Body of pancreas (tissue), 4 donors: ENCODE measurements at places on chromosomes 13 and 19.
A peak's percentile ranks its signal among the peaks of the same experiment; 100 is the strongest.

DNA sequence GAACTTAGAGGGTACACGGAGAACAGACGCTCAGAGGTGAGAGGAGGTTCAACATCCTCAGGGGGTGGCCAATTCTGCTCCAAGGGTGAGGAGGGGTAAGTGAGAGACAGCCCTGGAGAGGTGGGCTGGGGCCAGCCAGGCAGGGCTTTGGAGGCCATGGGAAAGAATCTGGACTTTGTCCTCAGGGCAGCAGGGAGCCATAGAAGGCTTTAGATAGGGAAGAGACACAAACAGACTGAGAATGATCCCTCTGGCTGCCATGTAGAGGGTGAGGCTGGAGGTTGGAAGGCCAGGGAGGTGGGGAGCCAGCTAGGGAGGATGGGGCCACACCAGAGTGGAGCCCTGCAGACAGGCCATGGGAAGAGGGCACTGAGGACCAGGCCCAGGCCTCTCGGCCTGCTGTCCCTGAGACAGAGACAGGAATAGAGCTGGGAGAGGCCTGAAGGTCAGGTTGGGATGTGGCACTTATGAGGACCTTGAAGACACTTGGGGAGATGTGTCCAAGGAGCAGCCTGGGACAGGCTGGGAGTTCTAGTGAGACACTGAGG lies 29.2 kb upstream of the CCNP start:
- no peak for DNase-seq

DNA sequence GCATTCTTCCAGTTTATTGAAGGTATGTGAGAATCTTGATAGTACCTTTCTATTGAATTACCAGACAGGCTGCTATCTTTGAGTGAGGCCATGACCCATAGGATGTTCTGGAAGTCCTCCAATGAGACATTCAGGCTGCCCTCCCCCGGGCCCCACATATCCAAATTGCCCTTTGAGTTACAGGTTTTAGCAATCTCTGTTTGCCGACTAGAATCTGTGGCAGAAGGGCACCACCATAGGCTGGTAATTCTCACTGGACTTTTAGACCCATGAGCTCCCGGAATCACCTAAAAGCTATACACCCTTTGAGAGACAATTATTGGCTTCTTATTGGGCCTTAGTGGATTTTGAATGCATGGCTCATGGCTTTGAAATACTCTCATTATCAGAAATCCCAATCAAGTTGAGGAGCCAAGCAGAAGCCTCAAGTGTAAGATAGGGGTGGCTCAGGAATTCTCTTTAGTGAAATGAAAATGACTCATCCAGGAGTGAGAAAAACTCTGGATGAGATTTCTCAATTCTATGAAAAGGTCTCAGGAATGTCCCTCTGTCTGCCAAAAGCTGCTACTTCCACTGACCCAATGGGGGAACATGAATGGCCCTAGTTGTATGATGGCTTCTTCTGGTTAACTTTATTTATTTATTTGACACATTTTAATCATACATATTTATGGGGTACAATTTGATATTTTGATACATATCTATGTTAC lies 172.1 kb upstream of the CSNK1A1L start:
- no peak for DNase-seq

- DNase-seq = no peak
Measured at GRCh38 chr13:112845511-112846144, 123.4 kb upstream of the MCF2L start.

DNA sequence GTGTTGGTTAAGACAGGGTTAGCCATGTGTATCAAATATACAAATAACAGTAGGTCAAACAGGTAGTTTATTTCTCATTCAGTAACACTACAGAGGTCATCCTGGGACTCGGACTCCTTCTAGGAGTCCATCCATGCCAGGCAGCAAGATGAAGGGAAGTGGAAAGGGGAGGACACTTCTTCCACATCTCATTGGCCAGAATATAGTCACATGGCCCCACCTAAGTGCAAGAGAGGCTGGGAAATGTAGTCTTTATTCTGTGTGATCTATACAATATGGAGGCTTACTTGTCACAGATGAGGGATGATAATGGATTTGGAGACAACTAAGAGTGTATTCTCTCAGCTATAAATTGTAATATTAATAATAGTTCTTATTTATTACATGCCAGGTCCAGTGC lies 31.1 kb downstream of the RDH8 start:
- no peak for DNase-seq

GRCh38 chr19:33580026-33580644 lies 41.6 kb upstream of the CHST8 start:
- peak; percentile 30 for DNase-seq

DNA sequence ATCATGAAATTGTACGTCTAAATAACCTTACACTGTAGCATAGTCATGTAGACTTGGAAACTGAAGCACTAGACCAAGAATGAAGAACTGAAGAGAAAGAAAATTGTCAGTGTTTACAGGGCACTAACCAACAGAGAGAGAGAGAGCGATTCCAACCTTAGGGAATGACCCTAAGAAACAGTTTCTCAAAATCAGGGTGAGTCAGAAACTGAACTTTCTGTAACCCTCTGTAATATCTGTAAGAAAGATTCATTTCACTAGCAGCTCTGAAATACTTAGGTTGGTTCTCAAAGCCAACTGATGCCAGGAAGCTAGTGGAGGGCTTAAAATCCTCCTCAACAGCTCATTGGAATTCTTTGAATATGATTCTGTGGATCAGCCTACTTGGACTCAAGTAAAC lies 936.9 kb downstream of the EFNB2 start:
- DNase-seq = no peak

GRCh38 chr19:51743405-51743804 lies 8.3 kb downstream of the FPR1 start:
- DNase-seq = no peak

- no peak for DNase-seq
Measured at GRCh38 chr13:43391036-43391435, 367.6 kb downstream of the DNAJC15 start.

- DNase-seq = no peak
Measured at GRCh38 chr19:48544856-48545750, 6.9 kb upstream of the SULT2B1 start.

DNA sequence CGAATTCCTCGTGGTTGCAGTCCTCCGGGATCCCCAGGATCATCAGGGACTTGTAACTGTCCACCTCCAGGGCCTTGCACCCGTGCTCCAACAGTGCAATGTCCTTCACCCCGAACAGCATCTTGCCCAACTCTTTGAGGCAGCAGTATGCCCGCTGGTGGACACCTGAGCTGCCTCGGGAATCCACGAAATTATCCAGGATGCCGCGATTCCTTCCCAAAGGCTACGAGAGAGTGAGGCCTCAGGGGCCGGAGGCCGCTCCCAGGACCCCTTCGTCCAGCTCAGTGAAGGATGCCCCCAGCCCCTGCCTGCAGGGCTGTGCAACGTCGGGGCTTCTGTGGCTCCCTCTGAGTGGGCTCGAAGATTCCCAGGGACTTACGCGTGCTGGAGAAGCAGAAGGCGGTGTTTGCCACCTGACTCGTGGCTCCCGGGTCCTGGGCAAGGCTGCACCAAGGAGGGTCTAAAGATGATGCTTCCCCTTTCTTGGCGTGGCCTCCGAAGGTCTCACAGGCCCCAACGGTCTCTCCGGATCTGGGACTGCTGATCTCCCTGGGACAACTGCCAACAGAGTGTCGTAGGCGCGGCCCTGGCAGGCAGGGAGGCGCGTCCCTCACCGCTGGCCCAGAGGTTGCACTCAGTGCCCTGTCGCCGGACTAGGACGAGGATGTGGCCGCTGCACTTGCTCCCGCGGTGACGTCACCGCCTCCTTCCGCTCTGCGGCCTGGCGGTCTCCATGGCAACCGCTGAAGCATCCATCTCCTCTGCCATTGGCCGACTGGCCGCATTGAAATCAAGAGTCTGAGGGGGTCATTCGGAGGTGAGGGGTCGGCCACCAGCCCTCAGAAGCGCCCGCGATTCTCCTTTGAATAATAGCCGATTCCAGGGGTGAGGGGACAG lies at the start of gene PNMA8C:
Gene PNMA8C, minus strand, starts transcription at position 698 of the 897 bp plus-strand sequence. Its CDS starts 577 bp downstream, at position 121.
- DNase-seq = peak; percentile 68

DNA sequence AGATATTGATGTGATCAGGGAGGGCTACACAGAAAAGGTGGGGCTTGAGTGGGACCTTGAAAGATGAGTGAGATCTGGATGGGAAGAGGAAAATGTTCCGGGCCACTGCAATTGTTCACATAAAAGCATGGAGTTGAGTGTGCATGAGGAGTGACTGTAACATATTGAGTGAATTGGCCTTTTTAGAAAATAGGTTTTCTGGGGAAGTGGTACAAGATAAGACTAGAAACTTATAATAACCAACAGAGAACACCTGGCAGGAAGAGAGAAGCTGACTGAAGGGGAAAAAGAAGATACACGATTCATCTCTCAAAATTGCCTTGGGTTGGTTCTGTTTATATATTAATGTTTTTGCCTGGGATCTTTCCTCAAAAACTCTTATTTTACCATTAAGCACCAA lies 32.2 kb downstream of the SLC10A2 start:
- no peak for DNase-seq

- peak; percentile 64 for DNase-seq
Measured at GRCh38 chr19:40303765-40304164, 18.6 kb upstream of the AKT2 start.

DNA sequence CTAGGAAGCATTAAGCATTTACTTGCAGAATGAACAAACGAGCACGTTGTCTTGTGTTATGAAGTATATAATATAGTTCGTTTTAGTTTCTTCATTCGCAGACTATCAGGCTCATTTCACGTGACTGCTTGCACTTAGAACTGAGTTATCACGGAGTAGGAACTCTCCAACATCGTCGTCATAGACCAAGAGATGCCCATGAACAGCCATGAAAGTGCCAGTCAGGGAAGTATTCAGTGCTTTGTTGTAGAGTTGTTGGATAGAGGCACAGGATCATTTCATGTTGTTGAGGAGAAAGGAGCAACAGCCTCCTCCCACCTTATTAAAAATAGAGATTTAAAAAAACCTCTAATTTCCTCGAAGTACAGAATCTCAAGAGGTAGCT lies 977 bp upstream of the IL17D start:
- DNase-seq = no peak

DNA sequence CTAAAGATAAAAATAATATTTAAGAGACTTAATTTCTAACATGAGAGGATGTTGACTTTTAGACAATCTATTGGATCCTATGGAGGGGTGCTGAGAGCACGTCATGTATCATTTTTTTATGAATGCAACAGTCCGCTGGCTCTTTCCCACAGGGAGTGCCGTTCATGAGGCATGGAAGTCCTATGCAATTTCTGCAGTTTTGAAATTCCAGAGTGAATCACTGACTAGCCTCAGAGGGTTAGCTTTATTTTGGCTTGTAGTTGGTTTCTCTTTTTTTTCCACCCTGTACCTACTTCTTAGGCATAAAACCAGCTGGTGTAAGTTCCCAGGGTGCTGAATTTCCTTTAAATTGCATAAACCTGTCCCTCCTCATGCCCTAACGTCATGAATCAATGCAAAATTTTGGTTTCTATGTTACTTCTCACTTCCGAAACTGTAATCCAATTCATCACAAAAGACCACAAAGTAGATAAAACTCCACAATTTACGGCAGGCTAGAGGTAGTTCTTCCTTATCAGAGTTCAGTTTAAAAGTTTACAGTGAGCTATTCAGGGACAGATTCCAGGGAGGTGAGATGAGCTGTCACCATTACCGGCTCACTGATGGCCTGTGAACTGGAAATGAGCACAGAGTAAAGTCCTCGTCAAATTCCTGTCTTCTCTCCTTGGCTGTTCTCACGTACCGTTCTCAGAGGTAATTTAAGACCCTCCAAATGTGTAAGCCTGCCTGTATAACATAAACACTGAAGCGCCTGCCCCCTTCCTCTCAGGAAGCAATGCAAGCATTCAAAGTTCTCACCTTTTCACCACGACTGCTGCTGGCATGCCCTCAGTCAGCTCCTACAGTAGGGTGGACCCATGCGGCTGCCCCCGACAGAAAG lies 216.6 kb upstream of the SLC10A2 start:
- no peak for DNase-seq

DNA sequence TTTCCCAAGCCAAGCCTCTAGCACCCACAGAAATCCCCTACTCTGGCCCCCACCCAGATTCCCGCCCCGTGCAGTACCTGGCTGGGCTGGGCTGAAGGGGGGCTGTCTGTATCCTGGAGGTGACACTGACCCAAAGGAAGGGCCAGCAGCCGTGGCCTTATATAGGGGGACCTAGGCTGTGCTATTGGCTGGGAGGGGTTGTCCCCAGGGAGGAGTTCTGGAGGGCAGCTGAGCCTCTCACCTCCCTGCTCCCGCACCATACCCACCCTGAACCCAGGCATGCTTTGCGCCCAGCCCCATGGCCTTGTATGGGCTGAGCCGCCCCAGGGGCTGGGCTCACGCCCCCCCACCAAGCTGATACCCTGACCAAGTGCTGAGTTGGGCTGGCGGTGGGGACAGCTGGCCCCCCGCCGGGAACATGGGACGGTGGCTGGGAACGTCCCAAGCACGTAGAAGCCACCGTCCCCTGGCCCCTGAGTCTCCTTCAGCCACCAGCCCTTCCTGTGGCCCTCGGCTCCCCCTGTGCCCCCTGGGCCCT lies at the start of gene CKM:
Gene CKM, minus strand, starts transcription at position 132 of the 538 bp plus-strand sequence. CDS start 3,162 bp downstream, outside the sequence.
- DNase-seq = no peak

DNA sequence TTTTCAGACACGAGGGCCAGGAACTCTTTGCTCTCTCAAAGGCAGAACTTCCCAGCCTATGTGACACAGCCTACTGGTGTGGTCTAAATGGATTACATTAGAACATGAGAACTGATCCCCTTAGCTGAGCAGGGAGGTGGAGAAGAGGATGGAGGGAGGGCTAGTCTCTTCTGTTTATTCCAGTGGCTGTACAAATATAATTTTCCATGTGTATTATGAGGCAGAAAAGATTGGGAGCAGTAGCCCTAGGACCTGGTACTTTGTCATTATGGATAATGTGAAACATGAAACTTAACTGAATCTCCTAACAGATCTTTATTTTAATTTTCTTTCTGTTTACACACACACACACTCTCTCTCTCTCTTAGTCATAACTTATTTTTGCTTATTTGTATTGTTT lies 82.1 kb downstream of the WDFY2 start:
- no peak for DNase-seq

- DNase-seq = no peak
Measured at GRCh38 chr19:29510701-29511265, 15.0 kb upstream of the VSTM2B start.

GRCh38 chr19:12792853-12793289 lies 1.6 kb downstream of the JUNB start:
- no peak for DNase-seq

DNA sequence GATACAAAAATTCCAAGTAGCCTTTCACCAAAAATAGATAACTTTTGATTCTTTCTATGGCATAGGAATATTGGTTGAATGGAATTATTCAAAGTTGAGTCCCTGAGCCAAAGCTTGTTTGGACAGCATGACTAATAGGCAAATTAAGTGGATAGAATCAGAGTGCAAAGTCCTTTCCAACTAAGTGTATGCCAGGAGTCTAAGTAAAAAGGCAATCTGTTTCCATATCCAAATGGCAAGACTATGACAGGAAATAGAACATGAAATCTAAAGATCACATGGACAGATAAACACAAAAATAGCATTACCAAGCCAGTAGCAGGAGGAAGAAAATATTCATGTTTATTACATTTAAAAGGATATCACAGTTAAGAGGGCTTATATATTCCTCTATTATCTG lies 804.6 kb downstream of the SLITRK6 start:
- no peak for DNase-seq
